HT1080 (cell line): ENCODE measurements at places on chromosomes 7 and 10. TPM values are rescaled to one million over a fixed set of nuclear protein-coding genes. Genes with fewer than 3 reads are reported as not detected.

DNA sequence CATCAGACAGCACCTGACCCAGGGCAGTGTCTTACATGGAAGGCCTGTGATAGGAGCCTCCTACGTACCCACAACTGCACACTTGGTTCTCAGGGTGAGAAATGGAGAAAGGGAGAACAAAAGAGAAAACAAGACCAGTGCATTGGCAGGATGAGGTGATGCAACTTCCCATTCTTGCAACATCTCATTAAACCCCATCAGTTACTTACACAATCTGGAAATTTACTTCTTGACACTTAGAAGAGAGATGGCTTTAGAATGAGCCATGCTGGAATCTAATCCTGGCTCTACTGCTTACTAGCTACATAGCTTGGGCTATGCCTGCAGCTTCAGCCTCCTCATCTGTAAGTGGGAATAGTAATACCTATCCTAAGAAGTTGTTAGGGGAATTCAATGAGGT lies 391.7 kb downstream of the KCNMA1 start:
- peak; percentile 18 for DNase-seq

- peak; percentile 84 for DNase-seq
These were observed 104.4 kb upstream of the FGFR2 start for GRCh38 chr10:121702351-121703320.

- no peak for DNase-seq
These were observed 62.0 kb downstream of the CFAP58 start for GRCh38 chr10:104415526-104416165.

DNA sequence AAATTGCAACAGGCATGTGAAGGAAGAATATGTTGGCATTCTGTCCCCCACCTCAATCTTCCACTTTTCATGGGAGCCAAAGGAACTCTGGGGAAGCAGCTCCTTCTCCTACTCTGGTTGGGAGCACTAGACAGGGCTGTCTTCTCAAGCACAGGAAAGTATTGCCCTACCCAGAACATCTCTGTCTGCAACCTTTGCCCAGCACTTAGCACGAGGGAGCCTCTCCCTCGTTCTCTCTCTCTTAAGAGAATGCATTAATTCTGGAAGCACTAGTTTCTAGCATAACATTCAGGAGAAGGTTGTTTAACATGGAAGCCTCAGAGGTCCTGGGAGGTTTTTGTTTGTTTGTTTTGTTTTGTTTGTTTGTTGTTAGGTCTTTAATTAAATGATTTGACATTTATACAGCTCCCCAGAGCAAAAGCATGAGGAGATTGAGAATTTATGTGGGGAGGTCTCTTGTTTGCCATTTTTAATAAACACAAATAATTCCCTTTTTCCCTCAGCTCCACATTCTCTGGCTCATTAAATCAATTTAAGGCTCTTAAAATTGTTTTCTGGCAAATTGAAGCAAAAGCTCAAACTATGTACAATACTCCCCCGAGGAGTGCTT lies 240.6 kb downstream of the TRIL start:
- no peak for DNase-seq

- DNase-seq, result no peak
These were observed 1.8 kb downstream of the PRXL2A start for GRCh38 chr10:80410122-80410521.

DNA sequence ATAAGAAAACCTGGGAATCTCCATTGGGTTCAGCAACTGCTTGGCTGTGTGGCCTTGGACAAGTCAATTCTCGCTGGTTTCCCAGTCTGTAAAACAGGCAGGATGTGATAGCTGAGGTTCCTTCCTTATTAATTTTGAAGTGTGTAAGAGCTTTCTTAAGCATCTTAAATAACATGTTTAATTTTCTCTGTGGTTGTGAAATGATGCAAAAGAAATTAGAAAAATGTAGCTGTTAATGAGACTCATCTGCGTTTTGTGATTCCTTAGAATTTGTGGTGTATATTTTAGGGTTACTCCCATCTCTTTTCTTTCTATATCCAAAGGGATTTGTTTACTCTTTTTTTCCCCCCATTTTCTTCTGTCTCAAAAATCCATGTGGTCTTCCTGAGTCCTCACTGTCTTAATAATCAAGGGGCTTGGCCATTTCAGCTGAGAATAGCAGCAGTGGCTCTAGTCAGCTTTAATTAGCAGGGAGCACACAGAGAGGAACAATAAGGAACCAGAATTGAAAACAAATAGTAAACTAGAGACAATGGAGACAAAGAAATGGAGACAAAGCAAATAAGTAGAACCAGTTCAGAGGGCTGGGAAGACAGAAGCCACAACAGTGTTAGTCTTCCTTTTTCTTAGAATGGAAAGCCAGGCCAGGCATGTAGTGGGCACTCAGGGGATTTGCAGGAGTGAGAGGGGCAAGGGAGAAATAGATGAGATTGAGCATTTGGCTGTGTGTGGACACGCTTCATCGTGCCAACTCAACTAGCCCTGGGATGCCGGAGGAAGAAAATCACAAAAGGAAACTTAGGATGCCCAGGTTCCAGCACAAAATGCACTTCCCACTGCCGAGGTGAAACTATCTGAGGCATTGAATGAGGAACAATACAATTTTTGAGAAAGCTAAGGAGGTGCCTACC lies 93.9 kb downstream of the CHN2 start:
- no peak for DNase-seq

- DNase-seq, result no peak
These were observed 94.1 kb downstream of the FZD1 start for GRCh38 chr7:91358303-91358702.

GRCh38 chr10:119539359-119539825 lies 3.1 kb downstream of the RGS10 start:
- DNase-seq, result no peak

DNA sequence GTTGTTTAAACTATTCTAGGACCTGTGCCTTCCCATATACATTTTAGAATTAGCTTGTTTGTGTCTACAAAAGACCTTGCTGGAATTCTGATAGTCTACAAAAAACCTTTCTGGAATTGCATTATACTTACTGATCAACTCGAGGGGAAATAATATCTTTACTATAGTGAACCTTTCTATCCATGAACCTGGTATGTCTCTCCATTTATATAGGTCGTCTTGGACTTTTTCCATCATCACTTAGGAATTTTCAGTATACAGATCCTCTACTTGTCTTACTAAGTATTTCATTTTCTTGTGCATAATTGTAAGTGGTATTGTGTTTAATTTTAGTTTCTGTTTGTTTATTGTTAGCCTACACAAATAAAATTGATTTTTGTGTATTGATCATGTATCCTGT lies 101.1 kb downstream of the WDFY4 start:
- DNase-seq, result no peak

DNA sequence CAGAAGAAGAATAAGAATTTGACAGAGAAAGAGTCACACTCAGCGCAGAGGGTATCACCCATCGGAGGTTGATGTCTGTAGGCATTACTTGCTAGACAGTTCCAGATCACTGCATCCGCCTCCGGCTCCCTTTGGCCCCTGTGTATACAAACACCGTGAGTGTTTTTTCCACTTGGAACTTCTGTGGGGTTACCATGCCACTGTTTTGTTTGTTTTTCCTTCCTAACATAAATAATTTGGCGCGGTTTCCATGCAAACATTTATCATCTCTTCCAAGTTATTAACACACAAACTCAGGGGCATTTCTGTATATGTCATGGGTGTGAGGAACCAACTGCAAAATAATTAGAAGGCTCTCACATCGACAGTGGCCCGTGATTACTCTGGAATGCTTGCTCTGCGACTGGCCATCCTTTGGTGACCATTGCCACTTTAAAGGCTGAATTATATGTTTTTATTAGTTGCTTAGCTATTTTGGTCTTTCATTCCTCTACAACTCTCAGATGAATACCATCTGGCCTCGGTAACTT lies 612.2 kb upstream of the MKI67 start:
- no peak for DNase-seq

GRCh38 chr10:46272863-46273415 lies 13.9 kb upstream of the ANTXRL start:
- no peak for DNase-seq

GRCh38 chr10:87523731-87524130 lies 19.0 kb downstream of the MINPP1 start:
- no peak for DNase-seq

GRCh38 chr10:13270877-13271551 lies 28.9 kb downstream of the PHYH start:
- DNase-seq, result peak; percentile 63

GRCh38 chr10:28274475-28274874 lies 28.4 kb downstream of the MPP7 start:
- no peak for DNase-seq

The RBP3 gene
- total RNA-seq, result not detected in 2 replicates

The ADAP1 gene
- 1.6 and 2.3 TPM in 2 replicates for total RNA-seq

The AKR1C3 gene
- total RNA-seq, result 5.1 and 11.0 TPM in 2 replicates

The INA gene
- not detected in 2 replicates for total RNA-seq

The METTL27 gene
- total RNA-seq, result 14.4 and 22.2 TPM in 2 replicates

The PTN gene
- 0.23 and 0.30 TPM in 2 replicates for total RNA-seq
